ENCODE measurements at places on chromosomes 12 and 14.

DNA sequence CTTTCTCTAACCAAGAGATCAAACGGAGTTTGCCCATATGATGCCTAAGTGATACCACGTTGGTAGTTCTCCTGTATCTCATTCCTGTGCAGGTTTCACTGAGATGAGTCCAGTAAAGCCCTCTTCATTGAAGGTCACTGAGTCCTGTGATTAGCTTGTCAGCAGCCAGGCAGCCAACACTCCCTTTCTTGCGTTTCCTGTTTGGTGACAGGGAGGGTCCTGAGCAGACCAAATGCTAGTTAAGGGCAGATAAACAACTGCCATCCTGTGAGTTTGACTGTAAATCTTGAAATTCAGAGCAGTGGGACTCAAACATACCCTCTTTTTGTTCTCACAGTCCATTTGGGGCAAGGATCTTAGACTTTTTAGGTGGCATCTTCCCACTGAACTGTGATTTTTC is 39.4 kb downstream of the ZNF641 start:
- no peak for DNase-seq

DNA sequence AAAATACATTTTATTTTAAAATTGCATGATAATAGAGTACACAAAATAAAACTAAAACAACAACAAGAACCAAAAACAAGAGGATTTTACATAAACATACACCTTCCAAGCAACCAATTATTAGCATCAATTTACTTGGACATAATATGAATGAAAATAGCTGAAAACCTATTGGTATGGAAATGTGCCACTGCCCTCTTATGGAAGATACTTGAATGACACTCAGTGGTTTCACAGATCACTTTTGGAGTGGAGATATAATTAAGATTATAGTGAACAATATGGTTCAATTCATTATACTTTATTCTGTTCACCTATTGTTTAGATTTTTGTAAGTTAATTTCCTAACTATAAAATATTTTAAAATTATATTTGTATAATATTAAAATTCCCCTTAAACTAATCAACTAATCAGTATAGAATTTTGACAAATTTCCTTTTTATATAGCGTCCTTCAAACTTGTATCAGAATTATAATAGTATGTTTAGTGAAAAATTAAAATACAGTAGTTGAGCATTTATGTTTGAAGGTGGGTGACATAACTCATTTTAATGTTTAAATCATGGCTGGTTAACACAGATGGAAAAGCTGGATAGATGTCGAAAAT is 70.1 kb downstream of the SLC6A15 start:
- peak; percentile 57 for DNase-seq

DNA sequence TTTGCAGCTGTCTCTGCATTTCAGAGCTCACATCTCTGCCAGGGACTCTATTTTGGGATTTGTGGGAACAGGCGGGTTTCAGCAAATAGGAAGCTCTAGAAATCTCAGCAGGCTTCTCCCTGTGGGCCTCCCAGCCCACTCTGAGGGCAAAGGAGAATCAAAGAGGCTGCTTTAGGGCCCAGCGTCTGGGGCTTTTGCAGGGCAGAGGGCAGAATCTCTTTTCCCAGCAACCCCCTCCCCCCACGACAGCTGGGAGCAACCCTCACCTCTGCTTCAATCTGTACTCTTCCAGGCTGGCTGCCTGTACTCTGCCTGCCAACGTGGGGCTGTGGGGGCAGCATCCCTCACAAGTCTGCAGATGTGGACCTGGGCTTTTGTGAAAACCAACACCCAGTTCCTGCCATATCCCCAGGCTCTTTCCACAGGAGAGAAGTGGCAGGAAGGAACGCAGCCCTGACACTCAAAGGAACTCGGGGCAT is 529.6 kb upstream of the TBX3 start:
- DNase-seq, result no peak

DNA sequence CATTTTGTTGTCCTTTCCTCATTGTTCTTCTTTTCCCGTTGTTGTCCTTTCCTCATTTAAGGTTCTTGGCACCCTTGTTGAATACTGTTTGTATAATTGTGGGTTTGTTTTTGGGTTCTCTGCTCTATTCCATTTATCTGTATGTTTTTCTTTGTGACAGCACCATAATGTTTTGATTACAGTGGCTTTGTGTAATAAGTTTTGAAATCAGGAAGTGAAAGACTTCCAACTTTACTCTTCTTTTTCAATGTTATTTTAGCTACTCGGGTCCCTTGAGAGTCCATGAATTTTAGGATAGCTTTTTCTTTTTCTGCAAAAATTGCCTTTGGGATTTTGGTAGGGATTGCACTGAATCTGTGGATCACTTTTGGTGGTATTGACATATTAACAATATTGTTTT is 28.1 kb downstream of the ETNK1 start:
- DNase-seq, result no peak
